ENCODE measurements at places on chromosomes 6 and 20.
A peak's percentile ranks its signal among the peaks of the same experiment; 100 is the strongest.

- no peak for DNase-seq
- peaks cover 30% of the 10 kb centered on the region for H3K4me1 ChIP-seq
- peak overlapping the region; percentile 80 for H3K27ac ChIP-seq
- H3K36me3 ChIP-seq: no peaks in the 10 kb centered on the region
- H3K4me3 ChIP-seq: peak overlapping the region; percentile 76
Observed at GRCh38 chr20:37347347-37347823, 1.4 kb downstream of the SRC start.

- no peak overlapping the region for H3K4me3 ChIP-seq
- peaks cover 66% of the 10 kb centered on the region for H3K36me3 ChIP-seq
- H3K27me3 ChIP-seq: no peaks in the 10 kb centered on the region
- peak overlapping the region; percentile 51 for H3K27ac ChIP-seq
- H3K4me1 ChIP-seq: peaks cover 21% of the 10 kb centered on the region
- DNase-seq: no peak
Observed at GRCh38 chr6:158068893-158069799, 87.5 kb downstream of the SYNJ2 start.

DNA sequence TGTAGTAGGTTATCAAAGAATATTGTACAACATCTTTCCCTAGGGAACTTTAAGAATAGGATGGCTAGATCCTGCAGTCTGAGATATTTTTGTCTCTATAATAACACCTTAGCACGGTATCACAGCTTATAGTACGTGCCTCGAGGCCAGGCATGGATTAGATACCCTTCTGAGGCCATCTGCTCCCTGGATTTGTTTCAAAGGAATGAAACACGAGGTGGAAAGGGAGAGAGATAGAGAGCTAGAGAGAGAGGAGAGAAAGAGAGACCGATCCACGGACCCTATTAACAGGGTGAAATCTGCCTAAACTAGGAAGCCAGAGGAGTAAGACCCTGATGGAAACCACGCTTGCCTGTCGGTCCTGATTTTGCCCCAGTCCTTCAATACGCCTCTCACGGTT, 92.5 kb downstream of the CD83 start:
- H3K4me1 ChIP-seq: peaks cover 20% of the 10 kb centered on the region
- peak overlapping the region; percentile 89 for H3K4me3 ChIP-seq

DNA sequence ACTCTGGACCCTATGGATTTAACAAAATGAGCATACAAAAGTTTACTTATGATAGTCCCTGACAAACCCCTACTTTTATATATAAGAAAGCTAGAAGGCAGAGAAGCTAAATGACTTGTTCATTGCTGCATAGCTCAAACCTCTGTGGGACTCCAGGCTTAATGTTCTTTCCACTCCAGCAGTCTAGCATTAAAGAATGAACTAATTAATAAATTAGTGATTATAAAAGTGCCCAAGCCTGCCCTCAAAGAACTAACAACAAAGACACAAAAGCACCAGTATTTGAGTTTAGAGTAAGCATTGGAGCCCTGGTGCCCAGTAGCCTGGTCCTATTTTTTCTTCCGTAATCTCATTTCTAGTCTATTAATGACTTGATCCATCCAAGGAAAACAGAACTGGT, 59.9 kb downstream of the LAMA4 start:
- DNase-seq: no peak
- H3K36me3 ChIP-seq: peaks cover 45% of the 10 kb centered on the region
- no peak overlapping the region for H3K4me3 ChIP-seq
- H3K27ac ChIP-seq: peak overlapping the region; percentile 59
- peaks cover 75% of the 10 kb centered on the region for H3K4me1 ChIP-seq
- no peaks in the 10 kb centered on the region for H3K27me3 ChIP-seq

DNA sequence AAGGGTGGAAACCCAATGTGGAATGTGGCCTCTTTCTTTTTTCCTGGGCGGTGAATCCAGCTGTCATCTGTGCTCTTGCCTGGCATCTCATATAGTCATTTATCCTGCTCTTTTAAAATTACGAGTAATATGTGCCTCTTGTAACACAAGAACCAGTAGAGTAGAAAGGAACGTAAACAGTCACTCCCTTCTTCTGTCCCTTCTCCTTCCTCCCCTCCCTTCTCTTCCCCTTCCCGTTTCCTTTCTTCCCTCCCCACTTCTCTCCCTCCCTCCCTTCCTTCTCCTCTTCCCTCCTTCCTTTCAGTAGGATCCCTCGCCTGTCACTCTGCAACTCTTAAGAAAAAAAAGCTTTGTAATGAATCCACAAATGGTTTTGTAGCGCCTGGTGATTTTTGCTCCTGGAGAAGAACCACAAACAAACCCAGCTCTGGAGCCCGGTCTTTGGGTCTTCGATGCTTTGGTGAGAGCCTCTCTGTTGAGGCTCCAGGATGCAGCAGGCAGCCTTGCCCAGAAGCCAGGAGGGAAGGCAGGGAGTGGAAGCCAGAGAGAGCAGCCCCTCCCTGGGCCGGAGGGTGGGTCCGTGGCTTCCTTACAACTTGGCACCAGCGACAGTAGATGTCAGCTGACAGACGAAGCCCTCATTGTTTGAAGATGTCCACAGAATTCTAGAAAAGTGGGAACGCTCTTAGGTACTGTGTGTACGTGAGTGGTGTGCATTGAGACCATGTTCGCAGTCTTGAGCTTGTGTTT, 15.0 kb downstream of the DUSP22 start:
- H3K36me3 ChIP-seq: no peaks in the 10 kb centered on the region
- H3K4me1 ChIP-seq: peaks cover 43% of the 10 kb centered on the region
- no peak for DNase-seq
- H3K27ac ChIP-seq: peak overlapping the region; percentile 21

GRCh38 chr6:148682990-148683389, 63.8 kb upstream of the UST start:
- H3K36me3 ChIP-seq: no peaks in the 10 kb centered on the region
- H3K4me1 ChIP-seq: no peaks in the 10 kb centered on the region
- no peaks in the 10 kb centered on the region for H3K27me3 ChIP-seq
- no peak overlapping the region for H3K27ac ChIP-seq
- H3K4me3 ChIP-seq: no peak overlapping the region

DNA sequence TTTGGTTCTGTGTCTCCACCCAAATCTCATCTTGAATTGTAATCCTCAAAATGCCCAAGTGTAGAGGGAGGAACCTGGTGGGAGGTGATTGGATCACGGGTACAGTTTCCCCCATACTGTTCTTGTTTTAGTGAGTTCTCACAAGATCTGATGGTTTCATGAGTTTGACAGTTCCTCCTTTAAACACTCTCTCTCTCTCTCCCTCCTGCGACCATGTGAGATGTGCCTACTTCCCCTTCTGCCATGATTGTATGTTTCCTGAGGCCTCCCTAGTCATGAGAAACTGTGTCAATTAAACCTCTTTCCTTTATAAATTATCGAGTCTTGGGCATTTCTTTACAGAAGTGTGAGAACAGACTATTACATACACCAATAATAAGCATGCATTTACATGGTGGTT, 12.1 kb upstream of the EYS start:
- H3K4me1 ChIP-seq: no peaks in the 10 kb centered on the region
- no peak overlapping the region for H3K27ac ChIP-seq
- no peak for DNase-seq
- H3K36me3 ChIP-seq: no peaks in the 10 kb centered on the region
- H3K27me3 ChIP-seq: no peaks in the 10 kb centered on the region
- no peak overlapping the region for H3K4me3 ChIP-seq

GRCh38 chr6:128127650-128128049, 226.8 kb upstream of the THEMIS start:
- no peak for DNase-seq
- H3K27ac ChIP-seq: no peak overlapping the region
- H3K4me1 ChIP-seq: peaks cover 36% of the 10 kb centered on the region
- no peak overlapping the region for H3K4me3 ChIP-seq
- H3K27me3 ChIP-seq: no peaks in the 10 kb centered on the region

DNA sequence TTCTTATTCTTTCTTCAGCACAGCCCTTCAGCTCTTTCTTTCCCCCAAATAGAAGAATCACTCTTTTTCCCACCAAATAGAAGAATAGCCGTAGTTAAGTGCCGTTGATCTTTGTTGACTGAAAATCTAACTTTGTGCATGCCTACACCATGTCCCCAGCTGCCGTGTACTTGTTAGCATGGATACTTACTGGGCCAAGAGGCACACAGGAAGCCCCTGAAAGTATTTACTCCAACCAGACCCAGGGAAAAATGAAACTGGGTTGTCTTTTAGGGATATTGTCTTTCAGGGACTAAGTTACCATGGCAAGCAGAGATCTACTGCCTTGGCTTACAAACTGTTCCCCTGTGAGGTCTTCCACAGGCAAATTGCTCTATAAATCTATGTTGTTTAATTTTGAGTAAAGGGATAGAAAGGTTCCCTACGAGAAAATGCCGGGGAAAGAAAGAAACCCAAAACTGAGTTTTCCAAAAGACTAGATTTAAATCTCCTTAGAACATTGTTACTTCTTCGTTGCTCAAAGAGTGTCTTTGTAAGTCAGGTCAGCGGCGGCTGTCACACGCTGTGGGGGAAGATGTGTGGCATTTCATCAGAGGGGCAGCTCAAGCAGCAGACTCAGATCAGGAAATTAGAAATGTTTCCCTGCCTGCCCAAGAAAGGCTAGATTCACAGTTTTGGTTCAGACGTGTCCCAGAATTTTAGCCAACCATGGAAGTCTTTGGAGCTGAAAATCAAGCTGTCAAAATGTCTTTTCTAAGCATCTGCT, 188.2 kb upstream of the PRND start:
- H3K36me3 ChIP-seq: no peaks in the 10 kb centered on the region
- no peak overlapping the region for H3K27ac ChIP-seq
- no peak for DNase-seq
- no peak overlapping the region for H3K4me3 ChIP-seq
- H3K4me1 ChIP-seq: no peaks in the 10 kb centered on the region

GRCh38 chr6:136773473-136773796, 18.8 kb downstream of the MAP3K5 start:
- no peak overlapping the region for H3K4me3 ChIP-seq
- peaks cover 72% of the 10 kb centered on the region for H3K4me1 ChIP-seq
- no peaks in the 10 kb centered on the region for H3K27me3 ChIP-seq

- H3K4me1 ChIP-seq: no peaks in the 10 kb centered on the region
- no peak for DNase-seq
- H3K27ac ChIP-seq: no peak overlapping the region
- H3K4me3 ChIP-seq: no peak overlapping the region
- H3K36me3 ChIP-seq: no peaks in the 10 kb centered on the region
Observed at GRCh38 chr20:54305421-54305820, 97.5 kb downstream of the PFDN4 start.

DNA sequence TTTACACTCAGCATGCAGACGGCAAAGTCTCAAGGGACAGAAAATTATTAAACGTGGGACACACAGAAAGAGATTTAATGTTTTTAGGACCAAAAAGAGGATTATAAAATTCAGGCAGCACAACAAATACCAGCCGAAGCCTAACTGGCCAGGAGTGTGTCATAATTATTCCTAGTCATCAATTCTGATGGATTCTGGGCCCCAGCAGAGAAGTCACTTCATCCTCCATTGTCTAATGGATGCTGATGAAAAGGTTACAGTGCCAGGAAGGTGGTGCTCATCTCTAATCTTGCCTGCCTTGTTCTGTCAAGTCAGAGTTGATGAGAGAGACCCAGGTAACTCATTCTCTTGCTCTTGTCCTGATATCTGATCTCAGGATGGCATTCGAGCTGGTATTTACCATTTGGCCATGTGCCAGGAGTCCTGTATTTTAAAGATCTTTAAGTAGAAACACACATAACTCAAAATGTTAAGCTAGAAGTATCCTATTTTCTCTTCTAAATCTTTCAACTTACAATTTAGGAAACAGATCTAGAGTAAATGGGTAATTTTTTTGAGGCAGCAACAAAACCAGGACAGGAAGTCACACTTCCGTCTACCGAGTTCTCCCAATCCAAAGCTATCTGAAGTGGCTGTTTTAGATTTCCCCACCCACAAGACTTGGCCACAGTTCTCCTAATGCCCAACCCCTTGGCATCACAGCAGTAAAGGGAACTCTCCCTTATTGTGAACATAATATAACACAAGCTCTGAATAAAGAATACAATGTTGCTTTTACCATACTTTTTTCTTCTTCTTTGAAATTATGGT, 50.0 kb downstream of the ADAT2 start:
- DNase-seq: no peak
- no peak overlapping the region for H3K4me3 ChIP-seq
- no peaks in the 10 kb centered on the region for H3K36me3 ChIP-seq
- no peaks in the 10 kb centered on the region for H3K27me3 ChIP-seq
- peaks cover 21% of the 10 kb centered on the region for H3K4me1 ChIP-seq

GRCh38 chr6:2468601-2468955, 223.2 kb upstream of the GMDS start:
- no peak overlapping the region for H3K27ac ChIP-seq
- no peak for DNase-seq
- no peak overlapping the region for H3K4me3 ChIP-seq
- H3K36me3 ChIP-seq: no peaks in the 10 kb centered on the region
- H3K27me3 ChIP-seq: peaks cover 4% of the 10 kb centered on the region

GRCh38 chr6:100475554-100476320, 11.0 kb upstream of the SIM1 start:
- no peak overlapping the region for H3K4me3 ChIP-seq
- no peak overlapping the region for H3K27ac ChIP-seq
- no peaks in the 10 kb centered on the region for H3K36me3 ChIP-seq
- peaks cover 84% of the 10 kb centered on the region for H3K27me3 ChIP-seq

GRCh38 chr6:54959820-54960219, 113.2 kb downstream of the FAM83B start:
- no peaks in the 10 kb centered on the region for H3K4me1 ChIP-seq
- H3K4me3 ChIP-seq: no peak overlapping the region
- no peak for DNase-seq
- no peaks in the 10 kb centered on the region for H3K36me3 ChIP-seq
- H3K27ac ChIP-seq: no peak overlapping the region
- H3K27me3 ChIP-seq: no peaks in the 10 kb centered on the region

GRCh38 chr6:148249679-148250375, 92.8 kb upstream of the SASH1 start:
- H3K4me1 ChIP-seq: peaks cover 41% of the 10 kb centered on the region
- no peaks in the 10 kb centered on the region for H3K27me3 ChIP-seq
- no peaks in the 10 kb centered on the region for H3K36me3 ChIP-seq
- no peak for DNase-seq
- peak overlapping the region; percentile 39 for H3K27ac ChIP-seq
- no peak overlapping the region for H3K4me3 ChIP-seq

DNA sequence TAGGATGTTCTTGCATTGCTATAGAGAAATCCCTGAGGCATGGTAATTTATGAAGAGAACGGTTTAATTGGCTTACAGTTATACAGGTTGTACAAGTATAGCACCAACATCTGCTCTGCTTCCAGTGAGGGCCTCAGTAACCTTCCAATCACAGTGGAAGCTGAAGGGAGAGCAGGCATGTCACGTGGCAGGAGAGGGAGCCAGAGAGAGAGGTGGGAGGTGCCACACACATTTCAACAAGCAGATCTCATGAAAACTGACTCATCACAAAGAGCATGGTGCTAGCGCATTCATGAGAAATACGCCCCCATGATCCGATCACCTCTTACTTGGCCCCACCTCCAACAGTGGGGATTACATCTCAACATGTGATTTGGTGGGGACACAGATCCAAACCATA, 871.2 kb downstream of the TFAP2A start:
- no peak for DNase-seq
- no peak overlapping the region for H3K4me3 ChIP-seq
- H3K27ac ChIP-seq: no peak overlapping the region
- no peaks in the 10 kb centered on the region for H3K36me3 ChIP-seq
- peaks cover 12% of the 10 kb centered on the region for H3K27me3 ChIP-seq
